ENCODE measurements at places on chromosomes 5 and 9. TPM values are rescaled to one million over a fixed set of nuclear protein-coding genes. Genes with fewer than 3 reads are reported as not detected.

DNA sequence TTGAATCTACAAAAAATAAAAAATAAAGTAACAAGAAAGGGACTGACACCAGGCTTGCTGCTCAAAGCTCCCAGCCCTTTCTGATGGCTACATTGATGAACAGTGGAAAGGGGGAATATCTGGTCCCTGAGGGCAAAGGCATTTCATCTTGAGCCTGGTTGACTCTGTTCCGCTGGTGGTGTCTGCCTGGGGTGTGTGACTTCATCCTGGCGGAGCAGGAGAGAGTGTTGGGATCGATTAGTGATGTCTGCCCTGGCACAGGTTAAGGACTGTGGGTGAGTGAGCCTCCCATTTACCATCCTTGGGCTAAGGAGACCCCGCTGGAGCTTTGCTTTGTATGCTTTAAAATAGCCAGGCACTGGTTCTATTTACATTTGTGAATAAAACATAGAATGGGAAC lies 56.9 kb upstream of the ASS1 start:
- no peak for DNase-seq

DNA sequence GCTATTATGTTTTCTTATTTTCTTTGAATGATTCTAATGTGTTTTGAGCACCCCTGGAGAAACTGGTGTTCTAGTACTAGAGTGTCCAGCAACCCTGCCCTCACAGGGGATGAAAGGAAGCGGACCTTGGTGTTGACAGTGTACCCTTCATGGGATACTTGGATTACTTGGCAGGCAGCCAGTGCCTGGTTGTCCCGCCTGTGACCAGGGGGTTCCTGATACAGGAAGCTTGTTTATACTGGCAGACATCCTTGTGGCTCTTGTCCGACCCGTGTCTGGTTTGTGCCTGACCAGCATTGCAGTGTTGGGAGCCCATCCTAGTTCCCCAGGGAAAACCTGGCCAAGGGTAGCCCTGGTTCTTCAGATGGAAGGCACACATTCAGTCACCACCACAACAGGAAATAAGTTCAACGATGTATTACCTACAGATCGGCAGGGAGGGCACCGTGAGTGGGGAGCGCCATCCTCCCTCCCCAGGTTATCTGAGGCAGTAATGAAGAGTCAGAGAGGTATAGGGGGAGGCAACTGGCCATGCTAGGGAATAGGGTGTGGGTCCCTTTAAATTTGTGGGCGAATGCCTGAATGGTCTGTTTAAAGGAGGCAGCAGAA lies 47.3 kb downstream of the CACNA1B start:
- no peak for DNase-seq

Gene SEMA5A
- total RNA-seq: 4.3 TPM

DNA sequence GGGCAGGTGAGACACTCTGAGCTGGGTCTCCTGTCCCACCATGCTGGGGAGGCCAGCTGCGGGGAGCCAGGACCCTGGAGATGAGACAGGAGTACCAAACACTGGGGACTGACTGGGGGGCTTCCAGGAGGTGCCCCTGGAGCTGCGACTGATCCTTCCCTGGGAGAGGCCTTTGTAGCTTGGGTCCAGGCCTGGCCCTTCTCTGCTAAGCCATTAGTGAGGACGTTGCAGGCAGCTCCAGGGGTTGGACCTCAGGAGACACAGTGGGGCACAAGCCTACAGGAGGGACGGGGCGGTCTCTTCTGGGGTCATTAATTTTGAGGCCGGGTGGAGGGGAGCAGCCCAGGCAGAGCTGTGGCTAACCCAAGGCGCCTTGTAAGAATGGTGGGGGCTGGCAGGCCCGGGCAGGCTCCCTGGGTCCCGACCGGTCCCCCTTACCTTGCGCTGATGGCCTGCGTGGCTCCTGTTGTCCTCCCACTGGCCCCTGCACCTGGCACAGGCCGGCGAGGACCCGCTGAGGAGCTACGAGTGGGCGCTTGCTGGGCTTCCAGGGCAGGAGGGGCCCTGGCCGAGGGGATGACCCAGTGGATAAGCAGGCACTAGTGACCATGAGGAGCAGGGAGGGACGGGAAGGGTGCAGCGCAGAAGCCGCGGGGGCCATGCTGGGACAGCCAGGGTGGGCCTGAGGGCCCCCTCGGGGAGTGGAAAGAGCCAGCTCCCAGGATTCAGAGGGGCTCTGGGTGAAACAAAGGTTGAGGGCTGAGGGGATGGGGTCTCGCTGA lies 5.1 kb downstream of the MRPS2 start:
- no peak for DNase-seq

All from progenitor cell of endocrine pancreas (in vitro differentiated cells).